Left lobe of liver (tissue), 2 donors: ENCODE measurements at places on chromosomes 1 and 21. TPM values are rescaled to one million over a fixed set of nuclear protein-coding genes. Genes with fewer than 3 reads are reported as not detected.

Gene SLAMF7
- 0.68 TPM for total RNA-seq

Gene SLC2A5
- 0.35 TPM for total RNA-seq

Gene TMEM51
- total RNA-seq: 2.4 TPM

Gene ERVH48-1
- not detected for total RNA-seq

Gene NCMAP
- 1.0 TPM for total RNA-seq

Gene AMY1C
- total RNA-seq: not detected

Gene TTC39A
- total RNA-seq: 2.7 TPM

Gene CFHR3
- 279 TPM for total RNA-seq

Gene BCL2L15
- total RNA-seq: 0.13 TPM

GRCh38 chr1:196115646-196116045, 492.6 kb downstream of the KCNT2 start:
- DNase-seq: no peak

GRCh38 chr1:210213335-210213734, 19.3 kb upstream of the SERTAD4 start:
- DNase-seq: no peak

- DNase-seq: no peak
Measured at GRCh38 chr1:94648225-94649007, 106.9 kb upstream of the F3 start.

DNA sequence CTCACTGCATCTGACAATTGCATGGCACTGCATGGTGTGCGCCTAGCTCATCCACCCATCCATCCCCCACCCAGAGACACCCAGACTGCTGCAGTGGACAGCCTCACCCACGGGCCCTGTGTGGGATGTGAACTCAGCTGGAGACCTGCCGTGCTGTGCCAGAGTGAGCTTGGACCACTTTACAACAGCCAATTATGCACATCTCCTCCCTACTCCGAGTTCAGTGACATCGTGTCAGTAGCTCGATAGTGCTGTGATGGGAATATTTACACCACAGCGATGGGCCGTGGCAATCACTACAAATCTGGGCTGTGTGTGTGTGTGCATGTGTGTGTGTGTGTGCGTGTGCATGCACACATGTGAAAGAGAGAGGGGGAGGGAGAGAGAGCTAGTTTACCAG, 42.5 kb downstream of the TMEM51 start:
- DNase-seq: no peak

GRCh38 chr1:207004931-207005830, 27.4 kb downstream of the C1orf116 start:
- no peak for DNase-seq

GRCh38 chr21:36005018-36005417, 55.3 kb downstream of the SETD4 start:
- no peak for DNase-seq

- peak; percentile 51 for DNase-seq
Measured at GRCh38 chr1:236281198-236281653, 532 bp downstream of the ERO1B start.

DNA sequence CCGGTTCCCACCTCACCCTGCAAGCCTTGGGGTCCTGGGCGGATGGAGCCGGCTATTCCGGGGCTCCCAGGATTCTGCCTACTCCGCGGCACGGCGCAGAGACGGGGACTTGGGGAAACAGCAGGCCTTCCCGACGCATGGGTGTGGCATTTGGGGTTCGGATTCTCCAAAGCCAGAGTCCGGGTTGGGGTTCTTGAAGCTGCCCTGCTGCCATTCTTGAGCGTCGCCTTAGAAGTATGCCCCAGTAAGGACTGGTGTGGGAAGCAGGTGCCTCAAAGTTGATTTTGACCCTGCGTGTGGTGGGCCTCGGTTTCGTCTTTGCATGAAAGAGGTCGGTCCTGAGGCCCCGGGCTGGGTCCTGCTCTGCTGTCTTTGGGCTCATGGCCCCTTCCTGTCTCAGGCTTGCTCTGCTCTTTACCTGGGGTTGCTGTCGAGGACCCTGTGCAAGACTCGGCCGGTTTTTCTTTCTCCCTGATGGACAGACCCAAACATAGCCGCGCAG, 696 bp downstream of the GUK1 start:
- DNase-seq: no peak

- DNase-seq: peak; percentile 42
Measured at GRCh38 chr1:18484721-18485120, 4.0 kb downstream of the KLHDC7A start.

- no peak for DNase-seq
Measured at GRCh38 chr1:44554706-44555105, 119.6 kb downstream of the TMEM53 start.

- DNase-seq: no peak
Measured at GRCh38 chr1:99438656-99439230, 174.5 kb downstream of the PLPPR4 start.
